Spleen (tissue), 13 donors: ENCODE measurements at places on chromosomes 1 and 21.

DNA sequence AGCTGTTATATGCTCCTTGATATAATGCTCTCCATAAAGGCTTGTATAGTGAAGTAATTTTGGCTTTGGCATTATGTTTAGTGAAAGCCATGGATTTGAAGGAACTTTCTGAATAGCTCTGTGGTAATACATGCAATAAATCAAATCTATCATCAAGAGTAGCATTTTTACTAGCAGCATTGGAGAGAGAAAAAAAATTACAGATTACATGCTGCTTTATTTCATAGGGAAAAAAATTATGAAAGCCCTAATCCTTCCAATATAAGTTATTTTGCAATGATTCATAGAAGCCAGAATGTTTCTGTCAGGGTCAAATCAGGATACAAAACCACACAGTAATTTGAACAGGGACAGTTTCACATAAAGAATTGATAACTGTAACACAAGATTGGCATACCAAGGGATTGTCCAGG, 250.0 kb downstream of the SPATA17 start:
- DNase-seq: no peak

- DNase-seq: peak; percentile 44
Measured at GRCh38 chr1:33320619-33321165, at the start of gene A3GALT2. Gene A3GALT2, minus strand, starts transcription at chr1:33321098. Its CDS starts 0 bp downstream, at chr1:33321098.

- DNase-seq: no peak
Measured at GRCh38 chr1:93980320-93981273, 71.4 kb upstream of the GCLM start.

- no peak for DNase-seq
Measured at GRCh38 chr1:88141499-88142074, 542.5 kb upstream of the PKN2 start.

GRCh38 chr1:22792396-22793160, 81.9 kb downstream of the EPHB2 start:
- no peak for DNase-seq

GRCh38 chr1:244409701-244410100, 42.0 kb downstream of the ADSS2 start:
- no peak for DNase-seq
